Mesenteric fat pad (tissue), 1 donor: ENCODE measurements at places on chromosomes 3 and 15.

DNA sequence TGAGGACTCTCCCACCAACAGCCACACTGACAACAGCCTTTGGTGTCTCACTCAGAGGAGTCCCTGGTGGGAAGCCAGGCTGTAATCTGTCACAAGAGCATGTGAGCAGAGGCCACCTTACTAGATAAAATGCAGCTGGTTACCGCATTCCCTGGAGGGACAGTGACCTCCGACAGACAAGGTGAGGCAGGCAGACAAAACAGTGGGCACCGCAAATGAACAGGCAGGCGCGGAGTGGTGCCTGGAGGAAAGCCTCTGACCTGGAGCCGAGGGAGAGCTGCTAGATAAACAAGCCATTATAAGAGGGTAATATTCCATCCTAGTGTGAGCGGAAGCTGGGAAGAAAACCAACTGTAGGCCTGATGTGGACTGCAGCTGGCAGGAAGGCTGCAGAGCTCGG is 736.4 kb downstream of the FHIT start:
- no peak for DNase-seq

DNA sequence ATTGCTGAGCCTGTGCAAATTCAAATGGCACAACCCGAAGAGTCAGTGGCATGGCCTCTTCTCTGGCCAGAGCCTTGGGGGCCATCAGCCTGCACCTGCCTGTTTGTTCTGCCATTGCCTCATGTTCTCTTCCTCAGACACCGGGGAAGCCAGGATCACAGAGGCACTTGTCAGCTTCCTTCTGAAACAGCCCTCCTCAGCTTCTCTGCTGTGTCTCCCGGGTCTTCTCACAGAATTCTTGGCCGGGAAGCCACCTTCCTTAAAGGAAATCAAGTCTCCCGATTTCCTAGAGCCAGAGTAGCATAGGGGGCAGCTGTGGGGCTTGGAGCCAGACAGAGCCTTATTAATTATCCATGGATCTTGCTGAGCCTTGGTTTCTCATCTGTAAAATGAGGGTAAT is 47.4 kb upstream of the CGNL1 start:
- no peak for DNase-seq

DNA sequence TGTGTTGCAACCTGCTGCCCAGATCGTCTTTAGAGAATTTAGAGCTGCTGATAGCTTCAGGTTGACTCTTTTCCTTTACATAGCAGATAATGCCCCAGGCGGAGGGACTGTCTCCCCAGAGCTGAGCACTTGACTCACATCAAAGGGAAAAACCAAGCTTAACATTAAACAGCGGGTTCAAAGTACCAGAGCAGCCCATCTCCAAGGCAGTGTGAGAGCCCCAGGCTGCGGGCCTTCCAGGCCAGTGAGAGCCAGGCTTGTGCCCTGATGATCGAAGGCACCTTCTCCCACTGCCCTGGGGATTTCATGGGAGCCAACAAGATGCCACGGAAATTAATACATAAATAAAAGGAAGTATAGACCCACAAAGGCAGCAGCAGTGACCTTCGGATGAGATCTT is 275.6 kb downstream of the XXYLT1 start:
- no peak for DNase-seq

- DNase-seq, result no peak
Observed at GRCh38 chr3:163671201-163671600, 1407.1 kb downstream of the SI start.

DNA sequence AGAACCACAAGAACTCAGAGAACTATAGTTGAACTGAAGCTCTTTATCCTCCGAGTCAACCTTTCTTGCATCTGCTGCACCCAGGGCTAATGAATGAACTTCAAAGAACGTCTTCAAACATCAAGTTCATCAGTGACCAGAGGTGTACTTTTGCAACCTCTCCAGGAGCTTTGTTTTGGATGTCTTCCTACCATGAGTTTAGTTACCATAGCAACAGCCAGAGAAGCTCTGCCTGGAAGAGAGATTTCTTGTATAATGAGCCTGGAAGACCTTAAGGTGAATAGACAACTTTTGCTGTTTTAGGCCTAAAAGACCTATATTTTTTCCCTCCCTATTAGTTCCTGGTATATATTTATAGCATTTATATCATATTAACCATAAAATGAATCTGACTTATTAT is 9.1 kb downstream of the ACTC1 start:
- no peak for DNase-seq

DNA sequence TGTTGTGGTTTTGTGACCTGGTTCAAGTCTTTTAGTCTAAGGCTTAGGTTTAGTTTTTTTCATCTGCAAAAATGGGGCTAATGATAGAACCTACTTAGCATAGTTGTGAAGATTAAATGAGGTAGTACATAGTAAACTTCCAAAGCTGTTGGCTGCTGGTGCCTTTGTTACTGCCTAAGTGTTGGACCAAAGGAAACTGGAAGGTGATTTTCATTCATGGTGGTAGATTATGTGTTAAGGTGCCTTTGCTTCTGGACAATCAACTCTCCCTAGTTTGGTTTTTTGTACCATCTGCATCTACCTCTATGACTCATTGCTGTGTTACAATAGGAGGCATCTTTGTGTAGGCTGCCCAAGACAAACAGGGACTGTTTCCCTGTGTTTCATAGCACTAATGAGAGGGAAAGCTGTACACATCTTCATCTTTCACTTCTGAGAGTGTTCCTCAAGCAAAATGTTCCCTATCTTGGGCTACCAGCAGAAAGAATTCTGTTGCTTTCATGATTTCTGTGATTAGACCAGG is 3.2 kb downstream of the MAP2K1 start:
- DNase-seq, result no peak

GRCh38 chr15:99481951-99482230 is 83.9 kb upstream of the MEF2A start:
- no peak for DNase-seq

DNA sequence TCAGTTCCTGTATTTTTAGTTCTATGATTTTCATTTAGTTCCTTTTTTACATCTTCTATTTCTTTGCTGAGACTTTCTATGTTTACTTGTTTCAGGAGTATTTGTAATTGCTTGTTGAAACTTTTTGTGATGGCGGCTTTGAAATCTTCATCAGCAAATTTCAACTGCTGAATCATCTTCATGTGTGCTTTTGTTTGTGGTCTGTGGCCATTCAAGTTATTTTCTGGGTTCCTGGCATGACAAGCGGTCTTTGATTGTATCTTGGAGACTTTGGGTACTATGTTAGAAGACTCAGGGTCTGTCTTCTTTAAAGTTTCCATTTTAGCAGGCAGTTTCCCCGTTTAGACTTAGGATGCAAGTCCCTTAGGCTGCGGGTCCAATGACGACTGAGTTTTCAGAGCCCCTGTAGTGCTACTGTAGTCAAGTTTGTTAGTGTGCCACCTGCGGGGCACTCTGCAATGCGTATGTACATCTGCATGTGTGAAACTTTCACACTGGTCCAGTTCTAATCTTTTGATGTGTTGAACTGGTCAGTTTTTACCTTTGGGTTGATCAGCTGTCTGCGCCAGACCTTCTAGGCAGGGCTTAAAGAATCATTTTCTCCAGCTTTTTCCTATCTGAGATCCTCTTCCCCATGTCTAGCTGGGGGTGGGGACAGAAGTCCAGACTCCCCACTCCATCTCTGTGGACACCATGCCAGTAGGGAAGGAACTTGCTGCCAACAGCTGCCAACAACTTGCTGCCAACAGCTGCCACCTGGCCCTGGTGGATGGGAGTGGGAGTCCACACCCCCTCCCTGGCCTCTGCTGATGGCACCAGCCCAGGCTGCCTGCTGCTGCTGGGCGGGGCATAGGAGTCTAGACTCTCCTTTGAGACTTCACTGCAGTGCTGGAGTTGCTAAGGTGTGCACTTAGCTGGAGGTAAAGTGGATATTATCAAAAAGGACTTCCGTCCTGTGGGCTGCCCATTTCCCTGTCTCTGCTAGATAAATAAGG is 190.9 kb downstream of the TJP1 start:
- no peak for DNase-seq

DNA sequence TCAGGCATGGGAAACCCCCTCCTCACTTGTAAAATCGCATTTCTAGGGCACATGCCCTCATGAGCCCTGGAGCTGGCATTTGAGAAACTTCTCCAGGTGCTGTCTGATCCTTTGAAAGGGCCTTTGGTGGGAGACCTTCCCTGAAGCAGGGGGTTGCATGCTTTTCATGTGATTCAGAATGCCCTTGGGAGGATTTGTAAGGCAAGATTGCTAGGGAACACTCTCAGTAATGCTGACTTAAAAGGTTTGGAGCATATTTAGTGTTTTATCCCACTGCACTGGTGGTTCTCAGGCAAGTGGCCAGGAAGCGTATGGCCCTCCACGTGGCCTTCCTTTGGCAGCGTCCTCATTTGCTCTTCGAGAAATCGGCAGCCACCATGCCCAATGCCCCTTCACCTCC is 164.1 kb downstream of the ARRDC4 start:
- DNase-seq, result no peak

- DNase-seq, result no peak
Observed at GRCh38 chr3:151362751-151363174, 21.8 kb downstream of the P2RY12 start.

GRCh38 chr3:105970283-105970682 is 101.5 kb upstream of the CBLB start:
- DNase-seq, result no peak
